IPS DF 19.7 (cell line): ENCODE measurements at places on chromosomes 5 and 9.

DNA sequence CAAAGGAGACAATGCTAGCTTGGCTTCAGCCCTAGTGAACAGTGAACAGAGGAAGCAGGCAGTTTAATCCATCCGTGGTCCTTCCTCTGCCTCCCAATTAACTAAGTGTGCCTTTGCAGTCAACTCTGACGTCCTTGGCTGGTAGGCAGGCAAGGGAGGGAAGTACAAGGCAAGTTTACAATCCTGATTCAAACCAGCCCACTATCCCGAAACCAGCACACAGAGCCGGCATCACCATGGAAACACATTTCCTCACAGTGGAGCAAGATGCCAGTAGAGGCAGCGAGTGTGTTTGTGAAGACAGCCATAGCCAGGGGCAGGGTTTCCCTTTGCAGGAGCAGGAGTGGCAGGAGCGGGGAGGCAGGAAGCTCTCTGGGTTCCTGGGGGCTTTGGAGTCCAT lies 73.9 kb downstream of the GOLPH3 start:
- no peak for DNase-seq

DNA sequence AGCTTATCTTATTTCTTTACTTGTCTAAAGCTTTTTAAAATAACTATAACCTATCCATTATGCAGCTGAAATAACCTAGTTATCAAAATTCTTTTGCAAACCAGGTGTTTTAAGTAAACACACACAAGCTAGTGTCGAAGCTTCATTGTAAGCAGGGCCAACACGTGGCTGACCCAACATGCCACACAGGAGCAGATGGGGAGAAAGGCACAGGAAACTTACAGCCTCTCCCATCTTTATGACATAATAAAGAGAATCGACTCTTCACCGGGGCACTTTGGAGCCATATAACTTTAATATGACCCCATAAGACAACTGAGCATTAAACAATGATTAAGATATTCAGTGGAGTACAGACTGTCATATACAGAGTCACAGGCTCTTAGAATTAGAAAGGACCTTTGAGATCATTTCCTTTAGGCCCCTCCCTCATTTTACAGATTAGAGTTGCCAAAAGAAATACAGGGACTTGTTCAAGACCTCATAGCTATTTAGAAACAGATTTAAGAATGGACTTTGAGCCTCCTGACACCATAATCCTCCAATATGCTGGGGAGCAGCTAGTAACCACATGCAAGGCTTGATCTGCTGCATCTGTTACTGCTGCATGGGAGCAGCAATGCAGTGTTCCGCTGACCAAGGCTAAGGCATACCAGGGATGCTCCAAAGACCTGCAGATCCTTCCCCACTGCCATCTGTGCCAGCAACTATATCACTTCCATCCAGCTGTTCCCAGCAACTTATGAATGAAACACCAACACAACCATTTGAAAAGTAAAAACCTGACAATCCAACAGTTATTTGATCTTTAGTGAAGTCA lies 75.4 kb downstream of the RASEF start:
- no peak for DNase-seq

DNA sequence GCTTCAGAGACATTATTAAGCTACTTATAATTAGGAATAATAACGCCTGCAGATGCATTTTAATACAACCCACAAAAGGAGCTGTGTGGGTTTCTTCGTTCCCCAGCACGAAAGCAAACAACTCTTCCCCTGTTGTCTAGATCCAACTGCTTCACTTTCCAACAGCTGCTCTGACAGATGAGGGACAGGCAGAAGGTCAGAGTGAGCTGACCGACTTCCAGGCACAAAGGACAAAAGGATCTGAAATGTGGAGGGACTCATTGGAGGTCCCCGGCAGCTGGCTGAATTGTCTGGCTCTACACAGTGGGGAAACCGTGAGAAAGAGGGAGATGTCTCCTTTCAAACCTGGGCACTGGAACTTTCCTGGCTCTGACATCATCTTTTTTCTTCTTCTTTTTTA lies 79.1 kb upstream of the ALDH1B1 start:
- no peak for DNase-seq

DNA sequence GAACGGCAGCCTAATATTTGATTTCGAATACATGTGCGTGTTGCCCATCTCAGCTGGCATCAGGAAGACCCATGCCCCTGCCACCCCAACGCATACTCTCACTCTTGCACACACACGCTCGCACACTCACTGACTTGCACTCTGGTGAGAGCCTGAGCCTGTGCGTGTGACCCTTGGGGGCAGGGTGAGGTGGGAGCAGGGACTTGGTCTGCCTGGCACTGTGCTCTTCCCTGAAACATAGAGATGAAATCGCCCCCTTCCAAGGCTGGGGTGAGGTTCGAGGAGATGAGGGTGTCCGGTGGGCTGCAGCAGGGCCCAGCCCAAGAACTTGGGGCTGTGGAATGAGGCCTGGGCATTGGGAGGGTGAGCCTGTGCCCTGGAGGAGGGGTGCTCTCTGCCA lies 1.2 kb downstream of the LCN9 start:
- no peak for DNase-seq

GRCh38 chr5:54093861-54094260 lies 216.5 kb downstream of the ARL15 start:
- DNase-seq: no peak

GRCh38 chr5:157559301-157559700 lies 16.3 kb downstream of the ADAM19 start:
- no peak for DNase-seq

DNA sequence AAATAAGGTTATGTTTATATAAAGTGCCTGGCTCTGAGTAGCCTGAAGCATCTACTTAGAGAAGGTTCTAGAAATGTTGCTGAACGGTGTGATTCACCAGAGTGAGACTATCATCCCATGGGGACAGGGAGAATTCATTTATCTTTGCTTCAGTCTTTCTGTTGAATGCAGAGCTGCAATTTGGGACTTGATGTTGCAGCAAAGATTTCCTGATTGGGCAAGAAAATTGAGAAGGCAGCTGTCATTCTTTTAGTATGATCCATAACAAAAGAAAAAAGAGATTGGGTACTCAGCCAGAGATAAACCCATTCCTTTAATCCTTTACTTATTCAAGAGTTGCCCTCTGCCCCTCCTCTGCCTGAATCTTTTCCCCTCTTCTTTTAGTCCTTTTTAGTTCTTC lies 456.3 kb upstream of the WWC1 start:
- DNase-seq: no peak

DNA sequence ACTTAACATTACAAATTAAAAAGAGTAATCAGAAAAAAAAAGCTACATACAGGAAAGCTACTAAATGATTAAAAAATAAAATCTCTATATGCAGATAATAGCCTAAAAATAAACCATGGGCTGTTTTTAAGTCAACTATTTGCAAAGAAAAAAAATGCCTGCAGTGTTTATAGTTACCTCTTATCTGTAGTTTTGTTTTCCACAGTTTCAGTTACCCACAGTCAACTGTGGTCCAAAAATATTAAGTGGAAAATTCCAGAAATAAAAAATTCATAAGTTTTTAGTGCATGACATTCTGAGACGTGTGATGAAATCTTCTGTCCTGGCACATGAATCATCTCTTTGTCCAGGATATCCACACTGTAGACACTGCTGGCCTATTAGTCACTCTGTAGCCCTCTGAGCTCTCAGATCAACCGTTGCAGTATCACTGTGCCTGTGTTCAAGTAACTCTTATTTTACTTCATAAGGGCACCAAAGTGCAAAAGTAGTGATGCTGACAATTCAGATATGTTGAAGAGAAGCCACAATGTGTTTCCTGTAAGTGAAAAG lies 59.2 kb downstream of the PRELID2 start:
- DNase-seq: no peak

GRCh38 chr9:136697146-136697820 lies 10.0 kb upstream of the AGPAT2 start:
- no peak for DNase-seq

GRCh38 chr9:120191141-120191540 lies 388.8 kb downstream of the CDK5RAP2 start:
- DNase-seq: no peak

GRCh38 chr9:93129286-93129685 lies 4.8 kb downstream of the NINJ1 start:
- DNase-seq: no peak

GRCh38 chr5:39158127-39158593 lies 61.2 kb downstream of the FYB1 start:
- DNase-seq: no peak

DNA sequence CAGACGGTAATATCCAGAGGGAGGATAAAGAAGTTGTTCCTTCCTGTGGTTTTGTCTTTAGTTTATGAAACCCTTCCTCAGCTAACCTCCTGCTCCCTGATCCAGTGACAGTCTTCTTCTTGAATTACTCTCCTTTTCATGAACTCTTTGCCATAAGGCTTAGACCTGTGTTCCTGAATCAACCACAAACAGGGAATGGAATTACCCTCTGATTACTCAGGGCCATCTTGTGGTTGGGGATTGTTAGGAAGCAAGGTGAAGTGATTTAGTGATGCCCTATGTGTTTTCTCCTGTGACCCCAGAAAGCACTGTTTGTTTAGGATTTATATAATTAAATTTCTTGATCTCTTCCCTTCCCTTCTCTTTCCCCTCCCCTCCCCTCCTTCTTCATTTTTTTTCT lies 409.1 kb downstream of the TAF11L14 start:
- DNase-seq: no peak

DNA sequence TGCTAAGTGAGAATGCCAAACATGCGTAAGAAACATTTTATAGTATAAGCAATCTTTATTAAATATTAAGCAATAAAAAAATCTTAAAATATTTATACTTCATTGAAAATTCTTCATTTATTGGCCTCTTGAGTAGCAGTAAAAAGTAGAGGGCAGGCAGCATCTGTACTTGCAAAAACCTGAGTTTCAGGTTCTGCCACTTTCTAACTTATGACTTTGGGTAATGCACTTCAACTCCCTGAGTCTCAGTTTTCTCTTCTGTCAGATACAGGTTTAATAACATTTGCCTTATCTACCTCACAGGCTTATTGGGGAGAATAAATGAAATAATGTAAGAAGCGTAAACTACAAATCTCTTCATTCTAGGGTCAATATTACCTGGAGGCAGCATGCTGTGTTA lies 19.8 kb upstream of the MCTP1 start:
- DNase-seq: no peak

DNA sequence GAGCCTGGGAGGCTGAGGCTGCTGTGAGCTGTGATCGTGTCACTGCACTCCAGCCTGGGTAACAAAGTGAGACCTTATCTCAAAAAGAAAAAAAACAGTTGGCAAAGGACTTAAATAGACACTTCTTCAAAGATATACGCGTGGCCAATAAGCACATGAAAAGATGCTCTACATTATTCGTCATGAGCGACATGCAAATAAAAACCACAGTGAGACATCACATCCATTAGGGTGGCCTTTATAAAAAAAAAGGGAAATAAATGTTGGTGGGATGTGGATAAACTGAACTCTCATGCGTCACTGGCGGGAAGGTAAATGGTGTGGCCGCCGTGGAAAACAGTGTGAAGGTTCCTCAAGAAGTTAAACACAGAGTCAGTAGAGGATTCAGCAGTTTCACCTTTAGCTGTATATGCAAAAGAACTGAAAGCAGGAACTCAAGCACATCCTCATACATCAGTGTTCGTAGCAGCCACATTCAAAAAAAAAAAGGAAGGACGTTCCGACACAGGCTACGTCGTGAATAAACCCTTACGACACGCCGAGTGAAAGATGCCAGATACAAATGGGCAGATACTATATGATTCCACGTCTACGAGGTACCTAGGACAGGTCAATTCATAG lies 24.5 kb upstream of the NRARP start:
- no peak for DNase-seq

DNA sequence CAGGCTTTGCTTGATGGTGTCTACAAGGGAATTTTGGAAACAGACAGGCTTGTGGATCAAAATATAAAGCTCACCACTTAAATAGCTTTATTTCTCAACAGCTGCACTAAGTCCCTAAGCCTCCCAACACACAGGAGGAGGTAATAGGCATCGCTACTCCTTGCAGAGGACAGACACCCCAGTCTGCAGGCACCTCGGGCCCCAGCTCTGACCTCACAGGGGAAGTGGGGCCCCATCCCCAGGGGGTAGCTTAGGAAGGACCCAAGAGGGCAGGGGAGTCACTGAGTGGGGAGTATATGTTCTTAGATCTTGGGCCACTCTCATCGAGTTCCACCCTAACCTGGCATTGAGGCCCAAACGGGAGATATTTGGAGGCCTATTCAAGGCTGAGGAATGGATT lies 66.7 kb upstream of the XPA start:
- DNase-seq: no peak

DNA sequence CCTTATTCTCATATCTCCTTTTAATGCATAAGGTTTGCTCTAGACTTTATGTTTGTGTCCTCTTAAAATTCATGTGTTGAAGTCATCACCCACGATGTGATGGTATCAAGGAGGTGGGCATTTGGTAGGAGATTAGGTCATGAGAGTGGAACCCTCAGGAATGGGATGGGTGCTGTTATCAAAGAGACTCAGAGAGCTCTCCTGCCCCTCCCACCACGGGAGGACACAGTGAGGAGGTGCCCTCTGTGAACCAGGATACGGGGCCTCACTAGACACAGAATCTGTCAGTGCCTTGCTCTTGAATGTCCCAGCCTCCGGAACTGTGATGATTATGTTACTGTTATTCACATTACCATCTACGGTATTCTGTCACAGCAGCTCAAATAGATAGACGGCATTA lies 359.0 kb downstream of the IRX1 start:
- no peak for DNase-seq

- no peak for DNase-seq
Measured at GRCh38 chr9:128637656-128638055, 19.0 kb downstream of the DYNC2I2 start.

- no peak for DNase-seq
Measured at GRCh38 chr5:10674582-10674981, 86.5 kb downstream of the DAP start.

DNA sequence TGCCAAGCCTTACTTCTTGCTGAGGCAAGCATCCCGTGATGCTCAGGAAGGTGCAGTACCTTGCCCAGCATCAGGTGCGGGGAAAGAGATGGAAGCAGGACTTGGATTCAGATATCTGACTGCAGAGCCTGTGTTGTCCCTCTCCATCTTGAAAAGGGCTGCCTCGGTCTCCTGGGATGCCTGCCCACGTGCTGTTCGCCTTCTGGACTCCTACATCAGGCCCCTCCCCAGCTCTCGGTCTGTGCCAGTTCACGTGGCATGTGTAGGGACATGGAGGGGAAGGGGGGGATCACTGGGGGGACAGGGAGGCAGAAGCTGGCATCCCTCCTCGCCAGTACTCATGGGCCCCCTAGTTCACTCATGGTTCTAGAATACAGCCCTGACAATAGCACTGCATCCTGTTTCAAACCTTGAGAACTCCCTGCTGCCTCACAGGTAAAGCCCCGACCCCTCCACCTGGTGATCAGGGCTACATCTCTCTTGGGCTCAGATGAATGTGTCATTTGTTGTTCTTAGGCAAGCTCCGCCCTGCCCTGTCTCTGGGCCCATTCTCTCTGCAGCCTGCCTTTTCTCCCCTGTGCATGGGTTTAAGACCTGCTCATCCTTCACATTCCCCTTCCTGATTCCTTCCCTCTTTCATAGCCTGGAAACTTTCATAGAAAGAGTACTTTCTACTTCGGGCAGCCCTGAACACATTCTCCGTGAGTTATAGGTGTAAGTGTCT lies 38.9 kb upstream of the SLC25A51 start:
- DNase-seq: no peak

- no peak for DNase-seq
Measured at GRCh38 chr5:74578356-74579044, 62.0 kb downstream of the ENC1 start.

GRCh38 chr5:158275511-158275910 lies 416.6 kb upstream of the CLINT1 start:
- DNase-seq: no peak

- DNase-seq: no peak
Measured at GRCh38 chr9:88182501-88182900, 44.2 kb upstream of the SPATA31C2 start.
